T-cell (primary cell): ENCODE measurements at places on chromosomes 13 and 19. TPM values are rescaled to one million over a fixed set of nuclear protein-coding genes. Genes with fewer than 3 reads are reported as not detected.
A peak's percentile ranks its signal among the peaks of the same experiment; 100 is the strongest.

GRCh38 chr13:27962128-27962841 is 6.8 kb downstream of the CDX2 start:
- no peaks in the 10 kb centered on the region for H3K36me3 ChIP-seq
- H3K27ac ChIP-seq, result no peak overlapping the region
- H3K4me1 ChIP-seq, result peaks cover 20% of the 10 kb centered on the region
- no peak for DNase-seq

GRCh38 chr13:58655086-58655485 is 1023.5 kb downstream of the PCDH17 start:
- H3K36me3 ChIP-seq, result no peaks in the 10 kb centered on the region
- DNase-seq, result no peak
- no peak overlapping the region for H3K4me3 ChIP-seq
- no peaks in the 10 kb centered on the region for H3K4me1 ChIP-seq

DNA sequence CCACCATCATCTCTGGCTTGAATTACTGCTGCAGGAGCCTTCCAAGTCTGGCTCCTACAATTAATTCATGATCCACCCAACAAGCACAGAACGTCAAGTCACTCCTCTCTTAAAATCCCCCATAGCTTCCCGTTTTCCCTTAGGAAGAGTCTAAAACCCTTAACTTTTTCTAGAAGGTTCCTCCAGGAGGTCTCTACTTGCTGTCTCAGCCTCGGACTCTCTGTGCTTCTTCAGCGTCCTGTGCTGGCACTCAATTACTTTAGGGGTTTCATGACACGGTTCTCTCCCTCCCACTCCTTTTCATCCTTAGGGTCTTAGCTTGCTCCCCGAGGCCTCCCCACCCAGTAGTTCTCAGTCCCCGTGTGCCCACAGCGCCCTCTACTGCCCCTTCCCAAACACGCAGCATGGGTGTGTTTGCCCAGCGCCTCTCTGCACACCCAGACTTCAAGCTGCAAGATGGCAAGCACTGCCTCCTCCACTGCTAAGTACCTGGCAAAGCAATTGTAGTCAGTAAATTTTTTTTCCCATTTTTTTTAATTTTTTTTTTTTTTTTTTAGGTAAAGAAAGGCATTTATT is 25.8 kb upstream of the MAP3K10 start:
- H3K27ac ChIP-seq, result no peak overlapping the region
- H3K4me1 ChIP-seq, result no peaks in the 10 kb centered on the region
- DNase-seq, result peak; percentile 65
- H3K4me3 ChIP-seq, result no peak overlapping the region

DNA sequence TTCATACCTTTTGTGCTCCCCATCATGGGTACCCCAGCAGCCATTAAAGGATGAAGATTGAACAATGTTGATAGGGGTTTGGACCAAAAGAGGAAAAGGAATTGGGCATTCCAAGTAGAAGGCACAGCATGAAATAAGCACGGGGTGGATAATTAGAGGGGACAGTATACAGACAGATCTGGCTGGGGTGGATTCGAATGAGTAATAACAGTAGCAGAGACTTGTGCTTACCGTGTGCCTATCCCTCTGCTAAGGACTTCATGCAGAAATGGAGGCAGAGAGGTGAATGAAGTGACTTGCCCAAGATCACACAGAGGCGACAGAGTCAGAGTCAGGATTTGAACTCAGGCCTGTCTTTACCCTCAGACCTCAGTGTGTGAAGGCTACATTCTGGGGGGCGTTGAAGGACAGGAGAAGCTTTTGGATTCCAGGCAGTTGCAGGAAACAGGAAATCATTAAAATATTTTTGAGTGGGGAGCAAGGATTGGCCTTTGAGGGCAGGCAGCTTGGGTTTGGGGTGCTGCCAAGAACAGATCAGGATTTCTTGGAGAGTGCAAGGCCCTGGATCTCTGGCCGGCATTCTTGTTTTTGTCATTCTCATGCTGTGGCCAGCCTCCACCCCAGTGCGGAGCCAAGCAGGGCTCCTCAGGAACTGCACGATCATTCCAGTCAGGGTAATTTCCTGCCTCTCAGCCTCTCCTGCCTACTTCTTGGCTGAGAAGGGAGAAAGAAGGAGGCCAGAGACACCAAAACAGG is 18.7 kb downstream of the PAF1 start:
- H3K4me1 ChIP-seq, result no peaks in the 10 kb centered on the region
- no peak for DNase-seq
- H3K27ac ChIP-seq, result no peak overlapping the region
- no peak overlapping the region for H3K4me3 ChIP-seq
- peaks cover 64% of the 10 kb centered on the region for H3K36me3 ChIP-seq

PINLYP gene
- 1.5 TPM for total RNA-seq
